ENCODE measurements at places on chromosomes 3 and 15. TPM values are rescaled to one million over a fixed set of nuclear protein-coding genes. Genes with fewer than 3 reads are reported as not detected.

Gene MAPKBP1
- 17.0 TPM for polyA plus RNA-seq

Gene GADL1
- polyA plus RNA-seq, result 1.4 TPM

Gene C3orf49
- polyA plus RNA-seq, result not detected

Gene TMED3
- 71.1 TPM for polyA plus RNA-seq

Gene LTK
- polyA plus RNA-seq, result 0.38 TPM

Gene ACP3
- 0.63 TPM for polyA plus RNA-seq

Gene STAC
- polyA plus RNA-seq, result 9.1 TPM

Gene MYO5C
- 0.08 TPM for polyA plus RNA-seq

Gene MASP1
- polyA plus RNA-seq, result 0.88 TPM

Gene NR1I2
- 9.5 TPM for polyA plus RNA-seq

Gene TRIM71
- not detected for polyA plus RNA-seq

Gene SYNPR
- polyA plus RNA-seq, result not detected

Gene PPP1R2
- 31.3 TPM for polyA plus RNA-seq

Gene DNAH1
- polyA plus RNA-seq, result 0.88 TPM

Gene COL8A1
- polyA plus RNA-seq, result 277 TPM

Gene ADAMTS9
- 7.0 TPM for polyA plus RNA-seq

Gene USP50
- not detected for polyA plus RNA-seq

Gene P2RY14
- polyA plus RNA-seq, result 1.8 TPM
